ENCODE measurements at places on chromosomes 13 and 19.

DNA sequence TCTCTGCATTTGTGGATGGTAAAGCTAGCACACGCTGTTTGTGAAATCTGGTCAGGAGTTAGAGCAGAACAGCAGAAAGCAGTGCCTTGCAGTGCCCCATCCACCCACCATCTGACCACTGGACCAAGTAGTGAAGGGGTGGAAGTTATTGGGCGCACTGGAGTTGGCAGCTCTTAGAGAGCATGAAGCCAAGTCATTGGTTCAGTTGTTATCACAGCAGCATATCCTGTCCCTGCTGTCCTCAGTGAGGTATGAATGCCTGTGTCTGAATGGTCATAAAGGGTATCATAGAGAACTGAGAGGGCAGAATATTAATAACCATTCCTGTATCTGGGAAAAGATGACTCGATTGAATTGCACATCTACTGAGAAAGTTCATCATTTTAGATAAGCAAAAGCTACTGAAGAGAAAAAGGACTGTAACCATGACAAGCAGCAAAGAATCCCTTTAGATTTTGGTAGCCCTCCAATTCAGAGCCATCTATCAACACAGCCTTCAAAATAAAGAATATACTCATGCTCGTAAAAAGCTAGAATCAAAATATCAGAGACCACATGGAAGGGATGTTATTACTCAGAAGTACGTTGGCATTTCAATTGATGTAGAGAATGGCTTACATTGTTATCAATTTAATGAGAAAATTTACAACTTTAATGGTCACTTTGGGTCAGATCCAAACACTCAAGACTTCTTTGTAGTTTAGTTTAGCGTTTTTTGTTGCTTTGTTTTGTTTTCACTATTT is 919.0 kb downstream of the EFNB2 start:
- no peak for ATAC-seq

DNA sequence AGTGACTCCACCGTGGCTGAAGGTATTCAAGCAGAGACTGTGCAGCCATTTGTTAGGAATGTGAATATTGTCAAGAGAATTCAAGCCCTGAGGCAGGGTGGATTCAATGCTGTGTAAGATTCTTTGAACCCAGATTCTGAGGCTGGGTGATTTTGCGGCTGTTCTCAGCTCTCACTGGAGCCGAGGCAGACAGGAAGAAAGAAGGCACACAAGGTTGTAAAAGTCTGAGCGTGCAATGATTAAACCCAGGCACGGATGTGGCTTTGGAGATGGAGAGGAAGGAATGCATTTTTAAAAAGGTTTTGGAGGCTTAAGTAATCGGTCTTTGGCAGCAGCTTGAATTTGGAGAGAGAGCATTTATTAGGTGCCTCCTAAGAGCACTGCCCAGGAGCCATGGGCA is 187.9 kb downstream of the KATNAL1 start:
- ATAC-seq = no peak

DNA sequence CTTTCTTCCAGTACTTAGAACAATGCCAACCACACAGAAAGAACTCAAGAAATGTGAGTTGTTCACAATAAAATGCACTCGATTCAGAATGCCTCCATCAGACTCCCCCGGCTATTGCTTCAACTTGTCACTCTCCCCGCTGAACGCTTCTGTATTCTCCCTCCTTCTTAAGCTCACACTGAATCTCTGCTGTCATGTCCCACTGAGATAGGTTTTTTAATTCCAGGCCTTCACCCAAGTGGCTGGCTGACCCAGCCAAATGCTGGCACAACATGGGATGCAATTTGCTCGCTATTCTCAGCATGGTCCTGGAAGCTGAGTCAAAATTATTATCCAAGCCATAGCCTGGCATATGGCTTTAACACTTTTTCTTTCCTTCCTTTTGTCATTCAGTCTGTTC is 76.8 kb upstream of the SERP2 start:
- ATAC-seq = no peak

GRCh38 chr13:112669881-112670499 is 19.8 kb upstream of the ATP11A start:
- no peak for ATAC-seq

DNA sequence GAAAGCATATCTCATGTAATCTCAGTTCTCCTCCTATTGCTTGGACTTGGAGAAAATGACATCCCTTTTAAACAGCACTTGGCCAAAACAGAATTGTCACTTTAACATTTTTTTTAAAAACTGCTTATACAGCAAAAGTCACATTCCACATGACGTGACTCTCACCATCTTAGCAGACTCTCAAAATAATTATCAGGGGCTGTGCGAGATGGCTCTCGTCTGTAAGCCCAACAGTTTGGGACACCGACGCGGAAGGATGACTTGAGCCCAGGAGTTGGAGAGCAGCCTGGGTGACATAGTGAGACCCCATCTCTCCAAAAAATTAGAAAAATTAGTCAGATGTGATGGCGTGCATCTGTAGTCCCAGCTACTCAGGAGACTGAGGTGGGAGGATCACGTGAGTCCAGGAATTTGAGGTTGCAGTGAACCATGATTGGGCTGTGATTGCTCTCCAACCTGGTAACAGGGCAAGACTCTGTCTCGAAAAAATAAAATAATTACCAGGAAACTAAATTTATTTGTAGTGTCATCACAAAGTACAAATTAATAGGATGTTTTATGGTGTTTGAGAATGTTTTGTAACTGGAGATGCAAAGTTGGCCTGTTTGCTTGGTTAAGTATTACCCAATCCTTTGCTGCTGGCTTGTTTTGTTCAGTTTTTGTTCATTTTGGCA is 8.8 kb downstream of the SAFB start:
- ATAC-seq = no peak

DNA sequence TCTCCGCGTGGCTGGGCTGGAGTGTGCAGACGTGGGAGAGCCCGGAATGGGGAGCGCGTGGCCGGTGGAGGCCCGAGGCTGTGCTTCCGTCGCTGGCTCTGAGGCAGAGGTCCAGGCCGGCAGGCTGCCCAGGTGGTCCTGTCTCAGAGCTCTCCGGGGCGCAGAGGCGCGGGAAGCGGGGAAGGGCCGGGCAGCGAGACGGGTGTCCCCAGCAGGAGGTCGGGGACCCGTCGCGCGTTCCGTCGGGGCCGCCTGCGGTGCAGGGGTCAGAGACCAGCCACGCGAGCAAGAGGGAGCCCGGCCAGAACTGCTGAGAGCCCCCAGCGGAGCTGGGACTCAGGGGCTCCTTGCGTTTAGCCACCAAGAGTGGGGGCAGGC is 1.3 kb upstream of the C1QTNF9 start:
- ATAC-seq = no peak

GRCh38 chr19:11194656-11195558 is 2.4 kb downstream of the KANK2 start:
- ATAC-seq = no peak

DNA sequence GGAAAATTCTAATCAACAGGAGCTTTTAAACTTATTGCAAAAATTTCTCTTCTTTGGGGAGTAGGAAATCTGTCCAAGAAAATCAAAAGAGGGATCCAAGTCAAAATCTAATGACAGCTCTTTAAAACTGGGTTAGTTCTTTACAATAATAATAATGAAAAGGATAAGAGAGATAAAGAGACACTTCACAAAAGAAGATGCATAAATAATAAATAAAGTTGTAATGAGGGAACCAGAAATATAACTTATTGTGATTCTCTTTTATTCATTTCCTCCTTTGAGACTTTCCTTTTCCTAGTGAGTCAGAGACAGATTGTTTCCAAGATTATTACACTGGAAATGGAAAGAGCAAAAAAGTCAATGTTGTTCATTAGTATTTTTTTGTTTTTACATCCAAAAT is 1029.3 kb downstream of the PCDH17 start:
- ATAC-seq = no peak

DNA sequence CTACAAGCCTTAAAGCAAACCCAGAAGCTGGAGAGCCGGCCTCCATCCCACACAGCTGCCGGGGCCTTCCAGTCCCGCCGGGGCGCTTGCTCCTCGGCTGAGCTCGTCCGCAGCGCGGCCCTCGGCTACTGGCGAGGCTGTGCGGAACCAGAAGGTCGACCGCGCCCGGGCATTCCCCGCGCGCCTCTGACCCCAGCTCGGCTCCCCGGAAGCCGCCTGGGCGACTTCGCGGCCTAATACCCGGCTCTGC is 863 bp downstream of the ANKRD10 start:
- no peak for ATAC-seq

- ATAC-seq = peak; percentile 10
These were observed 630 bp downstream of the RNF126 start for GRCh38 chr19:662207-662961.

DNA sequence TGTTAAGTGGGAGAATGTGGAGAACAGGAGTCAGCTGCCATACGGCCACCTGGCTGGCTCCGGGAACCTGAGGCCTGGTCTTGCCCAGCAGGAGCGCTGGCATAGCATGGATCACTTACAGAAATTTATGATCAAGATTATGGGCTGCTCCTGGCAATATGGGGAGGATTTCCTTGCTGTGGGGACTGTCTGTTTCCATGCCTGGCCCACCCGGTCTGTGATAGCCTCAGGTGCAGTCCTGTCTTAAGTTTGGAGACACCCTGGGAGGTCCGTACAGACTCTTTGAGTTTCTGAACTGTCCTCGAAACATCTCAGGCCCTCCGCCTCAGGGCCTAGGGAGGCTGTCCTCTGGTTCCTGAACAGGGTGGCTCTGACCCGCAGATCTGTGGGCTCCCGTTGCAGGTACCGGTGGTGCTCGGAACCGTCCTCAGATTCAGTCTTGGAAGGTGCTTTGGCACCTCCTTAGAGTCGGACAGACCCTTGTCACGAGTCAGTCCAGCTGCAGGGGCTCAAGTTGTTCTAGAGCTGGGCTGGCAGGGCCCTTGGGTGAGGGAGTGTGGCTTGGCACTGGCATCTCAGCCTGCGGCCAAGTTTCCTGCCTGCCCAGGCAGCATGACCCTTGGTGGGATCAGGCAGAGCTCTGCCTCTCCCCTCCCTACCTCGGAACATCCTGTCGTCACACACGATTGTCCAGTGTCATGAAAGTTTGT is 4.9 kb downstream of the TFDP1 start:
- no peak for ATAC-seq

DNA sequence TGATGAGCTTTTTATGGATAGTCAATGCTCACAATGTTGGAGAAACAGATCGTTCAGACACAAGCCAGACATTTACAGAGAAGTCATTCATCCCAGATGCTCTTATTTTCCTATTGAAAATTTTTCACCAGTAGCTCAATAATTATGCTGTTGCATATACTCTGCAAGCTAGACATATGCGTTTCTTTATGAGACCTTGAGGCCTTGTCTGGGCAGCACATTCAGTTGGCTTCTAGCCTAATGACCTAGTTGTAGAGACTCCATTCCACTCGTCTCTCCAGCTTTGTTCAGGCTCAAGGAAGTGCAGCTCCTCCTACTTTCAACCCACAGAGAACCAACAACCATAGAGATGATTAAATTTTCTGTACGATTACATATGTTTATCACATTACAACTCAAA is 237.7 kb downstream of the MZT1 start:
- ATAC-seq = no peak

GRCh38 chr19:10724573-10725071 is 6.7 kb downstream of the DNM2 start:
- ATAC-seq = peak; percentile 66

All from motor neuron (in vitro differentiated cells).